ENCODE measurements at places on chromosomes 1 and 21.
A peak's percentile ranks its signal among the peaks of the same experiment; 100 is the strongest.

DNA sequence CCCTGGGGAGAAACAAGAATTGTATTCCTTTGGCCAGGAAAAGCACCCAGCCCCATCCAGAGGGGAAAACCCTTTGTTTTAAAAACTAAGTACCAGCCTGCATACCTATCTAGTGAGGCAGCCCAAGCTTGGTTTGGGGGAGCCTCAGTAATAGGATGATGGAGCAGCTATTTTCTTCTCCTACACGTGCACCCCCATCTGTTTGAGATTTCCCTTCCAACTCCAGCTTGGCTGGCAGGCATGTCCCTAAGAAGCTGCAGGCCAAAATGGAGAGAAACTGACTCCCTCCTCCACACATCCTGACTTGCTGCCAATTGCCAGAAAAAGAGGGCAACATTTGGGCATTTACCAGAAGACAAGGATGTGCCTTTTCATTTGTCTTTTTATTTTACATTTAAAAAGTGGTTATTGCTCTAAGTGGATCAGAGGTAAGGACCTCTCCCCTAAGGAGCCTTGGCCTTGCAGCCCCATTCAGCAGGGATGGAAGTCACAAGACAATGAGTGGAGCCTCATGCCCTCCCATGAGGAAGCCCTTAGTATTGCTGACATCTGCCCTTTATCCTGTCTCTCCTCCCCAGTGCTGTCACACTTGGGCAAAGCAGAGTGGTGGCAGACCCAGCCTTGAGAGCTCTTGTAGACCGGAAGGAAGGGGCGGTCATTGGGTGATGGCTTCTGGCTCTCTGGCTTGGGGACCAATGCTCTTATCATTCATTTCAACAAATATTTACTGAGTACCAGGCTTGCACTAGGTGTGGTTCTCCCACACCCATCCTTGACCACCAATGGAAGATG is 8.6 kb downstream of the FNDC5 start:
- peak; percentile 26 for DNase-seq

GRCh38 chr1:4624141-4624715 is 30.2 kb upstream of the AJAP1 start:
- no peak for DNase-seq

- no peak for DNase-seq
Observed at GRCh38 chr1:169676001-169676400, 35.4 kb downstream of the SELL start.

GRCh38 chr1:29912425-29912824 is 676.1 kb downstream of the PTPRU start:
- DNase-seq = peak; percentile 67

DNA sequence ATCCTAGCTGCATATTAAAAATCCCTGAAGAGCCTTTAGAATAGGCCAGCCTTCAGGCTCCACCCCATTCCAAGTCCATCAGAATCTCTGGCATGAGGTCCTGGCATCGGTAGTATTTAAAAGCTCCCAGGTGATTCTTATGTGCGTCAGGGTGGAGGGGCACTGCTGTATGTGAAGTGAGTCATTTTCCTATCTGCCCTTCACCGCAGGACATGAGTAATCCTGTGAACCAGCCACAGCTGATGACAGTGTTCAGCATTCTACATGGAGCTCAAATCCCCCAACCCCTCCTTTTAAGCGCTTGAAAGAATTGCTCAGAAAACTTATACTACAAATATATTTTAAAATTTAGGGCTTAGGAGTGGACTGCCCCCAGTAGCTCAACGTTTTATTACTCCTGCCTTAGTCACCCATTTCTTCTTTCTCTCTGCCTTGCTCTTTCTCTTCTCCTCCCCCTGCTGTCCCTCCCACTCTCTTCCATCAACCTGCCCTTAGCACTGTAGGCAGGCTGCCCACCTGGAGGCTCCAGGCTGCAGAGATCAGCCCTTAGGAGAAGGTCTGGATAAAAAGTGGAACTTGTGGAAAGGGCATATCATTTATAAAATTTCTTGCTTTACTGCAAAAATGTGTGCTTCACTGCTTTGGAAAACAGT is 73.8 kb upstream of the ZNF281 start:
- DNase-seq = no peak

- no peak for DNase-seq
Observed at GRCh38 chr1:101101360-101101759, 75.8 kb upstream of the DPH5 start.

DNA sequence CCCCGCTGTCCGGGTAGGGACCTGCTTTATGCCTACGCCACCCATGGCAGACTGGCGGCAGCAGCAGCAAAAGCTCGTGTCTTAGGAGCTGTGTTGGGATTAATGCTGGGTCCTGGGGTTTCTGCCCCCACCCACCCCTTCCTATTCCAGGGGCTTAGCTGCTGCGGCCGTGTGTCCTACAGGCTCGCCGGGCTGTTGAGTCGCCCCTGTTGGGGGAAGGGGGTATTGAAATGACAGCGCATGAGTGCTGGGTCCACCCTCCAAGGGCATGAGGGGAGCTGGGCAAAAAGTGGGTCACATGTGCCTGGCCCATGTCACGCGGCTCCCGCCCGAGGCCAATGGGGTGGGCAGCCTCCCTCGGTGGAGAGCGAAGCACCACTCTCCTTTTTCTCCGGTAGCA is 118.3 kb upstream of the COL6A1 start:
- DNase-seq = no peak

DNA sequence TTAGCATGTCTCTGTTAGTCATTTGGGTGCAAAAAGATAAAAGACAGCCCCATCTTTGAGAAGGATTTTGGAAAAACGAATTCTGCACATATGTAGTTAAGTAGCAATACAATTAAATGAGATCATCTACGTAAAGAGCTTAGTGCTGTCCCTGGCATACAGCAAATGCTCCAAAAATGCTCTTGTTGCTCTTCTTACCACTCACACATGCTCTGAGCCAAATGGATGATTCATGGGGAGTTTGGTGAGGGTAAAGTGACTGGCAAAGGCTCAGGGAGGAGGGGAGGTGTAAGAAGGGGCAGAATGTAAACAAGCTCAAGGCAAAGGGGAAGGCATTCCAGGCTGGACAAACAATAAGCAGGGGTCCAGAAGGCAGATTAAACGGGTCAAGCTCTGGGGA is 191.9 kb downstream of the AK5 start:
- no peak for DNase-seq

- DNase-seq = no peak
Observed at GRCh38 chr1:63638471-63638870, 45.3 kb downstream of the PGM1 start.

- no peak for DNase-seq
Observed at GRCh38 chr21:45513741-45514310, 28.4 kb downstream of the SLC19A1 start.

GRCh38 chr1:217993439-217993838 is 291.7 kb upstream of the RRP15 start:
- DNase-seq = no peak

DNA sequence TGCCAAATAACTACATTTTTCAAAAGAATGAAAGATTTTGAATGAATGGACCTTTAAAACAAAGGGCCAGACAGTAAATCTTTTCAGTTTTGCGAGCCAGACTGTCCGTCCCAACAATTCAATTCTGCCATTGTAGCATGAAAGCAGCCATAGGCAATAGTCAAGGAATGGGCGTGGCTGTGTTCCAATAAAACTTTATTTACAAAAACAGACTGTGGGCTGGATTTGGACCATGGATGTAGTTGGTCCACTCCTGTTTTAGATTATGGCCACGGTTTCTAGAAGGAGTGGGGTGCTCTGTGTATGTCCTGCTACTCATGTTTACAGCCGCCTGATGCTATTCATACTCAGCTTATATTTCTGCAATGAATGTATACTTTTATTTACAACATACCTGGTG is 474.7 kb downstream of the CAMTA1 start:
- no peak for DNase-seq

- DNase-seq = no peak
Observed at GRCh38 chr1:169682071-169682470, 29.3 kb downstream of the SELL start.

DNA sequence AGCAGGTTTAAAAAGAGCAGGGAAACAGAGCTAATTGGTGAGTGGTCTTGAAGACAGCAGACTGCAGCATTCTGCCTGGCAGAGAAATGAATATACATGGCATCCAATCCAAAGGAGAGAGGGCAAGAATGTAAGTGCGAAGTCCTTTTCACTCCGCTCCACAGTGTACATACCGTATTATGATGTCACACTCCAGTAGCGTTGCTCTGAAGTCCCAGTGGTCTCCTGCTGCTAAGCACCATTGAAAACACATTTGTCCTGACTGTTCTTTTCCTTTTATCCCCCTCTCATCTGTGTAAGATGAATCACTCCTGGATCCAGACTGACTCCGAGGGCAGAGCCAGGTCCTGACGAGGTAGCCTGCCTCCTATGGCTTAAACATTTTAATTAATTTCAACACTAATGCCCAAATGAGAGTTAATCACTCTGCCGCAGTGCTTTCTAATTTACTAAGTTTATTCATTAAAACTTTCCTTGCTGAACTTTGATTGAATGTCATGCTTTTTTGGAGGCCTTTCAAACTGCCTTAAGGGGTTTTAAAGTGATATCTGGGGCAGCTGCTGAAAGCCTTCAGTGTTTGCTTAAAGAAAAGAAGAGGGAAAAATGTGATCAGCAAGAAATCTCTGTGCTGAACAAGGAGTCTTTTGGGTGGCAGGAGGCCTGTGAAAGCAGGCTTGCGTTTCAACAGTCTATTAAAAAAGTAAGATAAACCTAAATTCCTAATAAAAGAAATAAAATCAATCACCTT is 227.2 kb downstream of the ATG4C start:
- no peak for DNase-seq

- no peak for DNase-seq
Observed at GRCh38 chr1:210779269-210779668, 354.7 kb downstream of the KCNH1 start.

GRCh38 chr1:203589595-203589994 is 37.0 kb upstream of the ATP2B4 start:
- no peak for DNase-seq

- DNase-seq = no peak
Observed at GRCh38 chr1:36257375-36257767, 33.1 kb downstream of the THRAP3 start.

DNA sequence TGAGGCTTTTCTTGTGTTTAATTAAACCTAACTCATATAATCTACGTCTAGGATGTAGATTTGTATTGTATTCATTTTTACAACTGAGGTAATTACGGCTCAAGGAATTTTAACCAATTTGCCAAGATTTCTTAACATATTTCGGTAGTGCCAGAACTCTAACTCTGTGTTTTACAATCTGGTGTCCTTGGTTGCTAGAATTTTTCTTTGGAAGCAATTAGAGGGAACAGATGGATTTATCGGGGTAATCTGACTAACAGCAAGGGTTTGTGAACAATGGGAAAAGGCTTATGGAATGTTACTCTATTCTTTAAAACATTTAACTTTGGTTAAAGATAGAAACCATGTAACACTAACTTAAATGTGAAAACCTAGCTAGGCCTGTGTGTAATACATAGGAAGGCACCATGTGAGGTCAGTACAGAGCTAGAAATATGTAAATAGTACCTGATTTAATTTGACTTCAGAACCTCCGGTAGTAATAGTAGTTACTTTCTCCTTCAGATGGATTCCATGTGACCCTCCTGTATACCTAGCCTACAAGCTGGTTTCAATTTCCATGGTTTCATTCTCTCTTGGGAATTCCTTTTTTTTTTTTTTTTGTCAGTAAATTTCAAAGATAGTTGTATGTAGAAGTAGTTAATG is 1.2 kb downstream of the MTF2 start:
- peak; percentile 40 for DNase-seq

DNA sequence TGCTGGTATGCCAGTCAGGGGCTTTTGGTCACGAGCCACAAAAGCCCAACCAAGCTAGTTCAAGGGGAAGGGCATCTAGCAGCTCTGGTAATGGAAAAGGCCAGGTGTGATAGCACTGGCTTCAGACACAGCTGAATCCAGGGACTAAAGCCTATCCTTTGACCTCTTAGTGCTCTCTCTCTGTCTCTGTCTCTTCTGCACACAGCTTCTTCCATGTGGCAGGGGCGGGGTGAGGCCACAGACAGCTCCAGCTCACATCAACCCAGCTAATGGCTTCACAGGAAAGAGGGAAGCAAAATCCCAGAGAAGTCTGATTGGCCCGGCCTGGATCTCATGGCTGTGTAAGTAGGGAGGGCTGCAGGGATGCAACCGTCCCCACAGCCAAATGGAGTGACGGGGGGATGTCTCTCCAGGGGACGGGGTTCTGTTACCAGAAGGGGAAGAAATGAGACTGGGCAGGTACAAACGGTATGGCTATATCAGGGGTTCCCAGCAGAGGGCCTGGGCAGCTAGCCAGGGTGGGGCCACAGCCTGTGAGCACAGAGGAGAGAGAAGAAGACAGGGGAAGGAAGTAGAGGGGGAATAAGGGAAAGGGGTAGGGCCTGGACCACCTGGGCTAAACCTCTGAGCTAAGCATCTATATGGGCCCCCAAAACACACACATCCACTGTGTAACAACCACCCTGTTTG is 42.4 kb downstream of the FBXO2 start:
- no peak for DNase-seq

GRCh38 chr1:85027242-85027983 is 20.9 kb downstream of the MCOLN3 start:
- no peak for DNase-seq

DNA sequence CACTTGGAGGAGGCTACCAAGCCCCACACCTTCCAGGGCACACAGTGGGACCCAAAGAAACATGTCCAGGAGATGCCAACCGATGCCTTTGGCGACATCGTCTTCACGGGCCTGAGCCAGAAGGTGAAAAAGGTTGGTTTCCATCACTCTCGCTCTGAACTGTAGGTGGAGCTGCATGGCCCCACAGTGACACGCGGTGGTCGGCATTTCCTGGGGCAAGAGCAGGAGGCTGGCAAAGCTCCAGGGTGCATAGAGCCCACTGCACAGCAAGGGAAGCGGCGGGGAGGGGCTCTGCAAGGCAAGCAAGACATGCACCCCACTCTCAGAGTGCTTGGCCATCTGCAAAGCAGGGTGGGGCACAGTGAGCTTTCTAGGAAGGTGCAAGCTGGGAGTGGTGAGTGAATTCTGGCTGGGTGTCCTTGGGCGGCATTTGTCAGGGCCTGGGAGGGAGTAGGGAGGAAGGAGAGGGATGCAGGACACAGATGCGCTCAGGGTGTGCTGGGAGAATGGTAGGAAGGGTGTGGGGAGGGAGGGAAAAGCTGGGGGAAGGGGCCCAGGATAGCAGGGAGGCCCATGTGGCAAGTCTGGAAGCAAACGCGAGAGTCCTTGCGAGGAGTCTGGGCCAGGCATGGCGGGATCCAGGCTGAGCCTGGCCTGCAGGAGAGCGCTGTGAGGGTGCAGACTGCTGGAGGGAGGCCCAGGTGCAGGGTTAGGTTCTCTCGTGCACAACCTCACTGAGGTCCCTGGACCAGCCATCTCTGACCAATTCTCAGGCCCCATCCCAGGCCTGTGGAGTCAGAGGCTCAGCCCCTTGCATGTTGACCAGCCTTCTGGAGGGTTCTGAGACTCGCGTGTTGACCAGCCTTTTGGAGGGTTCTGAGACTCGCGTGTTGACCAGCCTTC is 11.0 kb downstream of the TRPM2 start:
- no peak for DNase-seq

GRCh38 chr21:28444557-28444956 is 548.1 kb downstream of the LTN1 start:
- no peak for DNase-seq

GRCh38 chr1:24536391-24536840 is 19.5 kb upstream of the NCMAP start:
- DNase-seq = no peak

GRCh38 chr1:78607944-78608343 is 12.3 kb upstream of the IFI44L start:
- no peak for DNase-seq

- no peak for DNase-seq
Observed at GRCh38 chr1:231369282-231369681, 31.2 kb downstream of the SPRTN start.
